ENCODE measurements at places on chromosomes 6 and 20.
A peak's percentile ranks its signal among the peaks of the same experiment; 100 is the strongest.

- DNase-seq = no peak
Observed at GRCh38 chr6:15483060-15483459, 179.8 kb downstream of the DTNBP1 start.

DNA sequence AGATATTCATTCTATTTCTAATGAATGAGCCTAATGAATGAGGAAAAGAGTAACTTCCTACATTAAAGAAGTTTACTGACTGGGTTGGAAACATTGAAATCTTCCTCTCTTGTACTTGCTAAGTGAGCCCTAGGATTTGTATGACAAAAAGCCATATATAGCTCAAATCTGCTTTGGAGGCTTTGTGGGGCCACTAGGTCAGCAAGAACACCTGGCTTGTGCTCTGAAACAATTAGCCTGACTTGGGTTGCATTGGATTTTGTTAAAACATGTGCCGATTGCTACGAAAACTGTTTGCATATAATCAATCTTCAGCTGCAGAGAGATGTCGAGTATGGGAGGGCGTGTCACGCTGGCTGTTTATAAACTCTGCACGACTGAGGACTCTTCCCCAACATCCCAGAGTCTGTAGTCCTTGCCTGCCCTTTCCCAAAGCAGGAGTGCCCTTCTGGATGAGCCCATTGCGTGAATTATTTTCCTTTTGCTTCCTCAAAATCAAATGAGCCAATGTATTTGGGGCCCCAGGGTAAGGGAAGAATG, 684.8 kb downstream of the DHX35 start:
- DNase-seq = no peak

DNA sequence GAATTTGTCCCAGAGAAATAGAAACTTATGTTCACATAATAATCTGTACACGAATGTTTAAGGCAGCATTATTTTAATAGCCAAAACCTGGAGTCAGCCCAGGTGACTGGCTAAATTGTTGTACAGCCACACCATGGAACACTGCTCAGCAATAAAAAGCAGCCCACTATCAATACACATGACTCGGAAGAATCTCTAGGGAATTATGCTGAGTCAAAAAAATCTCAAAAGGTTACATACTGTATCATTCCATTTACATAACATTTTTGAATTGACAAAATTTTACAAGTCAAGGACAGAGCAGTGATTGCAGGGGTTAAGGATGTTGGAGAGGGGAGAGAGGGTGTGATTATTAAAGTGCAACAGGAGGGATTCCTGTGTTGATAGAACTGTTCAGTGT, 163.4 kb downstream of the UBE3D start:
- DNase-seq = no peak

- DNase-seq = peak; percentile 38
Observed at GRCh38 chr20:2300420-2300819, 4.6 kb downstream of the TGM3 start.
